ENCODE measurements at places on chromosomes 3 and 15. TPM values are rescaled to one million over a fixed set of nuclear protein-coding genes. Genes with fewer than 3 reads are reported as not detected.

GRCh38 chr3:87009271-87009670, 18.3 kb upstream of the VGLL3 start:
- H3K27me3 ChIP-seq: no peaks in the 10 kb centered on the region
- DNase-seq: no peak
- H3K4me1 ChIP-seq: no peaks in the 10 kb centered on the region
- H3K36me3 ChIP-seq: no peaks in the 10 kb centered on the region
- no peak overlapping the region for H3K27ac ChIP-seq

- no peaks in the 10 kb centered on the region for H3K27me3 ChIP-seq
- no peaks in the 10 kb centered on the region for H3K36me3 ChIP-seq
- H3K4me3 ChIP-seq: no peak overlapping the region
- peaks cover 5% of the 10 kb centered on the region for H3K4me1 ChIP-seq
- no peak for DNase-seq
These were observed 31.5 kb upstream of the ZNF502 start for GRCh38 chr3:44680921-44681455.

GRCh38 chr3:119375510-119375909, 81.3 kb downstream of the ARHGAP31 start:
- no peaks in the 10 kb centered on the region for H3K27me3 ChIP-seq
- no peaks in the 10 kb centered on the region for H3K4me1 ChIP-seq
- H3K4me3 ChIP-seq: no peak overlapping the region
- H3K27ac ChIP-seq: no peak overlapping the region
- no peak for DNase-seq

DNA sequence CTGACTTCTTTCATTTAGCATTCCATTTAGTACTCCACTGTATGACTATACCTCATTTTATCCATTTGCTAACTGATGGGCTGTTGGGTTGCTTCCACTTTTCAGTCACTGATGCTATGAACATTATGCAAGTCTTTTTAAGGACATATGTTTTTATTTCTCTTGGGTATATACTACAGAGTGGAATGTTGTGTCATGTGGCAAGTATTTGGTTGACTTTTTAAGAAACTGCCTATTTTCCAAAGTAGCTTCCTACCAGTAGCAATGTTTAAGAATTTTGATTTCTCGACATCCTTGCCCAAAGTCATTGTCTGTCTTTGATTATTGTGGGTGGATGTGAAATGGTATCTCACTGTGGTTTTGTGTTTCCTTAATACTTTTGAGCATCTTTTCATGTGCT, 110.1 kb upstream of the TPM1 start:
- no peak for DNase-seq
- H3K4me3 ChIP-seq: no peak overlapping the region
- no peaks in the 10 kb centered on the region for H3K27me3 ChIP-seq
- no peaks in the 10 kb centered on the region for H3K36me3 ChIP-seq
- H3K4me1 ChIP-seq: no peaks in the 10 kb centered on the region
- H3K27ac ChIP-seq: no peak overlapping the region

- H3K27ac ChIP-seq: no peak overlapping the region
- H3K27me3 ChIP-seq: no peaks in the 10 kb centered on the region
- H3K36me3 ChIP-seq: no peaks in the 10 kb centered on the region
- no peak for DNase-seq
- no peak overlapping the region for H3K4me3 ChIP-seq
- H3K4me1 ChIP-seq: no peaks in the 10 kb centered on the region
These were observed 260.6 kb downstream of the MEX3B start for GRCh38 chr15:81785181-81785580.

GRCh38 chr3:58258392-58259055, 20.9 kb downstream of the ABHD6 start:
- H3K27ac ChIP-seq: no peak overlapping the region
- H3K27me3 ChIP-seq: no peaks in the 10 kb centered on the region
- no peaks in the 10 kb centered on the region for H3K4me1 ChIP-seq
- no peak for DNase-seq

GRCh38 chr15:70435369-70435768, 328.0 kb downstream of the UACA start:
- H3K27me3 ChIP-seq: no peaks in the 10 kb centered on the region
- no peak overlapping the region for H3K27ac ChIP-seq
- H3K4me3 ChIP-seq: no peak overlapping the region
- DNase-seq: no peak

GRCh38 chr15:76904461-76905012, 603 bp downstream of the SCAPER start:
- H3K4me1 ChIP-seq: peaks cover 3% of the 10 kb centered on the region
- peak overlapping the region; percentile 90 for H3K27ac ChIP-seq
- peak; percentile 53 for DNase-seq
- peak overlapping the region; percentile 75 for H3K4me3 ChIP-seq
- no peaks in the 10 kb centered on the region for H3K36me3 ChIP-seq
- H3K27me3 ChIP-seq: no peaks in the 10 kb centered on the region

PDIA5 gene
- 24.3 TPM for total RNA-seq

ADAMTS17 gene
- 5.5 TPM for total RNA-seq

CNTN6 gene
- not detected for total RNA-seq

All from ovary (tissue), 10 donors.